ENCODE measurements at places on chromosomes 6 and 20. TPM values are rescaled to one million over a fixed set of nuclear protein-coding genes. Genes with fewer than 3 reads are reported as not detected.

GRCh38 chr20:50526403-50526989, 16.3 kb downstream of the PTPN1 start:
- peaks cover 87% of the 10 kb centered on the region for H3K4me1 ChIP-seq
- DNase-seq, result no peak
- no peaks in the 10 kb centered on the region for H3K36me3 ChIP-seq
- H3K27ac ChIP-seq, result peak overlapping the region; percentile 4

DNA sequence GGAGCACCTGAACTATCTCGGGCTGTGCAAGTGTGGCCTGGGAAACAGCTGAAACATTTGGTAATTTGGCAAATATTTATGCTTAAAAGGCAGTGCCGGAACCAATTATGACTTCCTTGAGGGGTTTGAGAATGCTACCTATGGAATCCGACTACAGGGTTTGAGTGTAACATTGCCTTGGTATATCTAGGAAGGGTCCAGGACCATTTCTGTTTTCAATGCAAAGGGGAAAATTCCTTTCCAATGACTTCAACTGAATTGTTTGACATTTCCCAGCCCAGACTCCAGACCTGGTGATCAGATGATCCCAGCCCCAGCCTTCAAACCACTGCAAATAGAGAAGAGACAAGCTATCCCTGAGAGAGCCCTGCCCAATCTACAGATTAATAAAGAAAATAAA, 4.6 kb upstream of the PPP1R3G start:
- no peak overlapping the region for H3K27ac ChIP-seq
- H3K4me3 ChIP-seq, result no peak overlapping the region
- H3K36me3 ChIP-seq, result no peaks in the 10 kb centered on the region
- DNase-seq, result no peak
- peaks cover 16% of the 10 kb centered on the region for H3K27me3 ChIP-seq

GRCh38 chr6:5869261-5869660, 137.5 kb downstream of the NRN1 start:
- no peaks in the 10 kb centered on the region for H3K4me1 ChIP-seq
- no peak overlapping the region for H3K4me3 ChIP-seq
- no peak overlapping the region for H3K27ac ChIP-seq
- H3K36me3 ChIP-seq, result no peaks in the 10 kb centered on the region
- no peak for DNase-seq

GABRR1 gene
- total RNA-seq, result not detected

SMPDL3A gene
- total RNA-seq, result 17.9 TPM

RWDD2A gene
- total RNA-seq, result 3.9 TPM
